ENCODE measurements at places on chromosomes 1 and 21. TPM values are rescaled to one million over a fixed set of nuclear protein-coding genes. Genes with fewer than 3 reads are reported as not detected.
A peak's percentile ranks its signal among the peaks of the same experiment; 100 is the strongest.

- DNase-seq = no peak
Observed at GRCh38 chr1:75023005-75023404, 111.2 kb upstream of the LHX8 start.

The RAB13 gene
- total RNA-seq = 21.5 TPM

- no peak for DNase-seq
Observed at GRCh38 chr21:28220680-28221079, 772.0 kb downstream of the LTN1 start.

The OSCP1 gene
- 7.0 TPM for total RNA-seq

DNA sequence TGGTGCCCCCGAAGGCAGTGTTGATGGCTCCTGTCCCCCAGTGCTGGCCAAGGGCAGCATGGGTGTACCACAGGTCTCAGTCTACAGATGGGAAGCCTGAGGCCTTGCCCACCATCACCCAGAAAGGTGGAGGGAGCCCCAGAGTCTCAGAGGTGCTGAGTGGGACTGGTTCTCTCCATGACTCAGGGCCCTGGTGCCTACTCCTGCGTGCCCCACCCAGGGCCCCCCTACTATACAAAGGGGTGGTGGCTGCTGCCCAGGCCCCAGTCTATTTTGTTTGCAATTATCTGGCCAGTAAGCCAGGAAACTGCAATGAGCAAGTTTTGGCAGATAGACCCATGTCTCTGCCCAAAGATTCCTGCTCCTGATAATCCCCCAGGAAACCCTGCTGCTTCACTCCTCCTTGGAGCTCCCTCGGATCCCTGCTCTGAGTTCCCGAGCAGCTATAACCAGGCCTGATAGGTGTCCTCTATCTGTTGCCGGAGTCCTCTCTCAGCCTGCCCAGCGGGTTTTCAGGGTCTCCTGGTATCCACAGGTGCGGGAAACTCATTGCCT lies 41.7 kb downstream of the EDN2 start:
- no peak for DNase-seq

- peak; percentile 42 for DNase-seq
Observed at GRCh38 chr1:76279101-76279748, 204.7 kb downstream of the ST6GALNAC3 start.

GRCh38 chr1:166140251-166140650 lies 26.6 kb downstream of the FAM78B start:
- DNase-seq = no peak

GRCh38 chr1:13951793-13952751 lies 252.1 kb downstream of the PRDM2 start:
- DNase-seq = peak; percentile 24

GRCh38 chr1:87131809-87132283 lies 196.8 kb upstream of the LMO4 start:
- DNase-seq = peak; percentile 92

GRCh38 chr1:20729990-20730689 lies 2.4 kb downstream of the SH2D5 start:
- DNase-seq = no peak

DNA sequence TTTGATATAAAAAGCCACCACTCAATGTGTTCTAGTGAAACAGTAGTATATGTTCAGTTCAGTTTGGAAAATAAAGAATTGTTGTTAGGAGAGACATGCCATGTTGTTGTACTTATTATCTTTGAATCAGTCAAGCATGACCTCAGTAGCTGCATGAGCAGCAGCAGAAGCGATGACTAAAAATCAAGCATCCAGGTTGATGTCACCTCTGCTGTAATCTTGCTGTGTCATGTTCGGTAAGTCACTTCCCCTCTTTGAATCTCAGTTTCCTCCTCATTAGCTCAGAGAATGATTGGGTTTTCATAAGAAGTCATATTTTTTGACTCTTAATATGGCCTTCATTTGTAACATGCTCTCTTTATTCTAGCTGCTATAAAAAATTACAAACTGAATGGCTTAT lies 428.4 kb upstream of the B3GALT2 start:
- no peak for DNase-seq

GRCh38 chr1:53850082-53850673 lies 12.1 kb upstream of the NDC1 start:
- DNase-seq = no peak

- DNase-seq = peak; percentile 70
Observed at GRCh38 chr1:1079408-1080121, 5.5 kb upstream of the RNF223 start.

The RGL1 gene
- total RNA-seq = 28.3 TPM

DNA sequence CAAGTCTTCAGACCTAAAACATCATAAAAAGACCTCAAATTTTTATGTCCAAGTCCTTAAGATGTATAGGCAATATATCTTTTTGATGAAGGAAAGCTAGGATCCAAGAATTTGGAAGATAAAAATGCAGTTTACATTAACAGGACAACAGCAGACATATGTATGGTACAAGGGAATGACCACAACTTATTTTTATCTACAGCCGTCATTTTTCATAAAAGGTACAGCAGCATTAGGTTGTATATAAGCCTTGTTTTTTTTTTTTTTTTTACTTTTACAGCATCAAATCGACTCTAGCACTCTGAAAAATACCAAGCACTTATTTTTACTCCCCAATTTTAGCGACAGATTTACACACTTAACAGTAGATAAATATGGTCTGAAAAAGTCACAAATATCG lies 1.3 kb downstream of the SRSF10 start:
- no peak for DNase-seq

Data from muscle of leg (tissue), 16 donors.